ENCODE measurements at places on chromosomes 1 and 21.

GRCh38 chr1:85940656-85941306, 215.8 kb downstream of the COL24A1 start:
- no peaks in the 10 kb centered on the region for H3K27me3 ChIP-seq
- no peak for DNase-seq
- H3K36me3 ChIP-seq = no peaks in the 10 kb centered on the region
- no peak overlapping the region for H3K27ac ChIP-seq
- H3K4me3 ChIP-seq = no peak overlapping the region

DNA sequence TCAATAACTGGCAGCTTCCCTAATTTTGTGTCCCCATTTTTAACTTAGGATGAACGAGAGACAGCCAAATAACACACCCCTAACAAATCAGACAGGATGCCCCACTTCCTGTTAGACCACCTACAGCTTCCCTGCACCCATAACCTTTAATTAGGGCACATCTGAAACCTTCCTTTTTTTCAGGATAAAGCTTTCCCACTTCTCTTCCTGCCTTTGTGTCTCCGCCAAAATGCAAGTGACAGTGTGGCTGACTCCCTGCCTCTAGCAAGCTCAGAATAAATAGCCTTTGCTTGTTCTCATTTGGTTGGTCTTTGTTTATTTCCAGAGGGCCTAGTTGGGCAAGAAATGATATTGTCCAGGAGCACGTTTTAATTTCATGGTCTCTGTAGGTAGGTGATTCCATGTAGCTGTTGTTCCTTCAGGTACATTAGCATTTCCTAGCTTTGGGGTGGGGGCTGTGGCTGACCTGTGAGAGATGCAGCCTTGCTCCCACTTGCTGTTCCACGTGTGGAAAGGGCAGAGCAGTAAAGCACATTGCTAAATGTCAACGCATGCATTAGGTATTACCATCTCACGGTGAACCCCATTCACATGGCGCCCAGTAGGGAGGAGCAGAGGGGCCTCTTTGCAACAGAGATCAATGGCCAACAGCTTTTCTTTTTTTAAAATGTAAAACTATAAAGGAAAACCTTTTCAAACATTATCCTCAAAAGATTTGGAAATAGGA, 154.9 kb downstream of the ST6GALNAC3 start:
- H3K4me3 ChIP-seq = no peak overlapping the region
- DNase-seq = no peak
- no peaks in the 10 kb centered on the region for H3K36me3 ChIP-seq
- no peaks in the 10 kb centered on the region for H3K4me1 ChIP-seq
- H3K27me3 ChIP-seq = no peaks in the 10 kb centered on the region
- H3K27ac ChIP-seq = no peak overlapping the region

DNA sequence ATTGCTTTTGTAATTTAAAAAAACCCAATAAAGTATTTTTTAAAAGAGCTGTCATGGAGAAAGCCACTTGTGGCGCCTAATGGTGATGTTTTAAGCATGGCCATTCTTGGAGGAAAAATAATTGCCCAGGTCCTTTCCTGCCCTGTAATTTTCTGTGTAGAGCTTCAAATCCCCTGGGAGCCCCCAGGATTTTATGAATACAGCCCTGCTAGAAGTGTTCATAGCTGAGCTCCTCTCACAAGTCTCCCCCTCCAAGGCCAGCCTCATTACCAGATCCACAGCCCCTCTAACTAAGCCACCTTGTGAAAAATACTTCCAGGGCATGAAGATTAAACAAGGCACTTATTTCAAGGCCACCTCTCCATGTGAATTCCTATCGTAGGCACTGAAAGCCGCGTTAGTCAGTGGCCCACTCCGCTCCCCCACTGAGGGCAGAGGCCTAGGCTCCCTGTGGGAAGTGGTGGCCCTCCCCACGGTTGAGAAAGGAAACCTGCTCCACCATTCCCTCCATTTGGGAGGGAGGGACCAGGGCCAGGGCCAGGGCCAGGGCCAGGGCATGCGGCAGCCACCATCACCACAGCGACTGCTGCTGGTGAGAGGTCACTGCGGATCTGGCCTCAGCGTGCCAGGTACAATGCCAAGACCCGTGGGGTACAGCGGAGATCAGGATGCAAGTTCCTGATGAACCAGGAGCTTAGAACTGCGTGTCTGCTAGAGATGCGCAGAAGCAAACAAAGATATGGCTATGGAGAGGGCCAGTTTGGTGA, 83.1 kb downstream of the KCNN3 start:
- H3K27ac ChIP-seq = no peak overlapping the region
- H3K27me3 ChIP-seq = no peaks in the 10 kb centered on the region
- no peaks in the 10 kb centered on the region for H3K36me3 ChIP-seq

GRCh38 chr1:203522237-203522636, 28.3 kb downstream of the OPTC start:
- H3K4me3 ChIP-seq = no peak overlapping the region
- H3K27ac ChIP-seq = no peak overlapping the region
- H3K4me1 ChIP-seq = no peaks in the 10 kb centered on the region

DNA sequence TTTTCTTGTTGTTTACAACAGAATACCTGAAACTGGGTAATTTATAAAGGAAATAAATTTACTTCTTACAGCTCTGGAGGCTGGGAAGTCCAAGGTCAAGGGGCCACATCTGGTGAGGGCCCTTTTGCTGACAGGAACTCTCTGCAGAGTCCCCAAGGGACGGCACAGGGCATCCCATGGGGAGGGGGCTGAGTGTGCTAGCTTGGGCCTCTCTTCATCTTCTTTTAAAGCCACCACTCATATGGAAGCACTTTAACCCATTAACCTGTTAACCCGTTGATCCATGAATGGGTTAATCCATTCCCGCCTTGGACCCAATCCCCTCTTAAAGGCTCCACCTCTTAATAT, 76.3 kb downstream of the OBSCN start:
- DNase-seq = no peak

DNA sequence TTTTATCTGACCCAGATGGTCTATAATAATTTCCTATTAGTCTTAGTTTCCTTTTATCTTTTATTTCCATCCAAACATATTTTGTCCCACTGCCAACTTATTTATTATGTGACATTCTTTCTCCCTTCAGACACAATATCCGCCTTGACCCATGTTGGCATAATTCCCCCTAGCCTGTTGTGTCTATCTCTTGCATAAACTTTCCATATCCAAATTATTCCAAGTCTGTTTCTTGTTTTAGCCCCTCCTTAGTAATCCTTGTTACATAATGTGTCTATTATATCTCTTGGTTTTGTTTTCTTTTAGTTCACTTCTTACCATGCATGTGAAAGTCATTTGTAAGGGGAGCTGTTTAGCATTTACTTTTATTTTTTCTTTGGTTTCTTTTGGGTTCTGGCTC, 81.6 kb upstream of the CACHD1 start:
- no peaks in the 10 kb centered on the region for H3K36me3 ChIP-seq
- H3K27ac ChIP-seq = no peak overlapping the region
- H3K27me3 ChIP-seq = no peaks in the 10 kb centered on the region
- H3K4me1 ChIP-seq = no peaks in the 10 kb centered on the region
- no peak overlapping the region for H3K4me3 ChIP-seq
- no peak for DNase-seq

DNA sequence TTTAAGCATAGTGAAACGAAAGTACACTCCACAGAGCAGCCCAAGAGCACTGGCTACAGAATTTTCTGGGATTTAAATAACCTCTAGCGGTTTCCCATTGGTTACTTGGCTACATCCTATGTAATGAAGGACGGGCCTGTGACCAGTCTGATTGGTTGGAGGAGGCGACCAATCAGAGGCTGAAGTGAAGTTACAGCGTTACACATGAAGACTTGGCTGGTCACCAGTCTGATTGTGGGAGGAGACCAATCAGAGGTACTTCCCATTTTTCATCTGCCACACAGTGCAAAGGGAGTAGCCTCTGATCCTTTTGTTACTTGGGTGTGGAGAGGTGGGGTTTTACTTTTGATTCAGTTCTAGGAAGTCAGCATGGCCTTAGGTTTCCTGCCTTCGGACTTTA, 142.7 kb upstream of the SERTAD4 start:
- H3K4me3 ChIP-seq = no peak overlapping the region
- no peak for DNase-seq
- H3K27me3 ChIP-seq = no peaks in the 10 kb centered on the region
- no peak overlapping the region for H3K27ac ChIP-seq
- no peaks in the 10 kb centered on the region for H3K4me1 ChIP-seq

GRCh38 chr1:63635681-63636080, 42.5 kb downstream of the PGM1 start:
- DNase-seq = no peak
- H3K36me3 ChIP-seq = peaks cover 40% of the 10 kb centered on the region
- H3K27ac ChIP-seq = no peak overlapping the region

DNA sequence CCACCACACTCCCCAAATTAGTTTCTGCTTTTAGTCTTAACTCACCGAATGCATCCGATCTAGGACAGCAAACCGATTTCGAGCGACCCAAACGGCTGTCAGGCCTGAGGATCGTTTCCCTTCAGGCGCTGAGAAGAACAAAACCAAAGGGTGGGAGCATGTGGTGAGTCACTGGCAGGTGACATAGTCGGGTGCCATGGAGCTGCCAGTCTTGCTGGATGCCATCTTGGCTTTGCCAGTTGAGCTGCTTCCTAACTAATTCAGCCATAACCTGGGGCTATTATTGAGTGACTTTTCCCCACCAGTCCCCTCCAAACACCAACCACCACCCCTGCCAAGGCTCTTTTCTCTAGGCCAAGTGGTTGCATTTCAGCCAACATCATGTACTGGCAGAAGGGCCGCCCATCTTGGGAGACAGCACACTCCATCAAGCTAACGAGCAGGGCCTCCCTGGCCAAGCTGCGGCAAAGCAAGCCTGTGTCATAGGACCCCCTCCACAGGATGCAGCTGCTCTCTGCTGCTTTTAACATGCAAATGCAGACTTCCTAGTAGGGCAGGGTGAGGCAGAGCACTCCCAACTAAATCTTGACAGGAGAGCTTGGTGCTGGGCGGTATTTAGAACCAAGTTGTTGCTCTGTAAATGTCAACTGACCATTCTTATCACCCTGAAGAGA, 22.3 kb upstream of the PEX19 start:
- H3K4me1 ChIP-seq = no peaks in the 10 kb centered on the region
- no peak overlapping the region for H3K27ac ChIP-seq
- no peaks in the 10 kb centered on the region for H3K27me3 ChIP-seq
- peaks cover 84% of the 10 kb centered on the region for H3K36me3 ChIP-seq

DNA sequence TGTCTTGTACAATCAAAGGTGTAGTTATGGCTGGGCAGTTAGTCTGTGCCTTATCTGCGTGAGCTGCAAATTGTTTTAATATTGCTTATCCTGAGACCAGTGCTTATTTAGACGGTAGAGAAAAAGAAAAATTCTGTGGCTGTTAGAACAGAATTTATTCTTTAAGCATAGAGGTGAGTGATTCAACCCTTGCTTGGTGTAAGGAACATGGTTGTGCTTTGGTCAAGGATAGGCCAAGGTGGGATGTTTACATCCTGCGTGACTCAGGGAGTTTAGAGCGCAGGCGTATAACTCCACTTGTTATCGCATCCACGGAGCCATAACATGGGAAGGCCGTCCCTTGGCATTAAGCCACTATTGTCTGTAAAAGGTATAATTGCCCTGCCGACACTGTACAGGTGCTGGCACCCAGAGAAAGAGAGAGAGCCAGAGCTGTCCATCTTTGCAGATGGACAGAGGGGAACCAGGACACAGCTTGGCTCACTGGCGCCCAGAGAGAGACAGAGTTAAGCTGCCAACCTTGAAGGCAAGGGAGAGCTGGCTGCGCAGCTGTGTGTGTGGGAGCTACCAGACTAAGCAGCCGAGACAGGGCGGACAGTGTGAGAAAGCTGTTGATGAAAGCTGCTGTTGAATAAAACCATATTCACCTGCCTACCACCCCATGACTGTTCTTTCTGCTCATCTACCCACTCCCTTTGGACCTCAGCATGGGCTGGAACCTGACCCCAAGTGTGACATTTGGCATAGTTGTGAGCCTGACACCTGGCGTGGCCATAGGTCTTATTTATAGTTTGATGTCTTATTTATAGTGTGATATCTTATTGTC, 200.4 kb downstream of the DYRK1A start:
- H3K4me1 ChIP-seq = peaks cover 9% of the 10 kb centered on the region
- DNase-seq = no peak
- no peak overlapping the region for H3K4me3 ChIP-seq

GRCh38 chr1:237890416-237890815, 306 bp downstream of the ZP4 start:
- H3K4me3 ChIP-seq = no peak overlapping the region
- H3K27ac ChIP-seq = no peak overlapping the region
- no peaks in the 10 kb centered on the region for H3K4me1 ChIP-seq
- no peak for DNase-seq
- no peaks in the 10 kb centered on the region for H3K36me3 ChIP-seq
- H3K27me3 ChIP-seq = no peaks in the 10 kb centered on the region

DNA sequence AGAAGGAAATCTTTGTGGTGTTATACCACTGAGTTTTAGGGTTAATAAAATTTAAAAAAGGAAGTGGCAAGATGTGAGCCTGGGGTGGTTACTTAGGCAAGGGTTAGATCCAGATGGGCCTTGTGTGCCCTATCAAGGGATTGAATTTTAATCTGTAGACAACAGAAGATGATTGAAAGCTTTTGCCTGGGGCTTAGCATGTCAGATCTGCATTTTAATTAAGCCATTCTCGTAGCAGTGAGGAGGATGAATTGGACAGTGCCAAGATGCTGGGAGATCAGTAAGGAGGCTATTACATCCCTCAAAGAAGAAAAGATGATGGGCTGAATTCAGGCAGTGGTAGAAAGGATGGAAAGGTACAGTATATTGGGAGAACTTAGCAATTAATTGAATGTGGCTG, 42.3 kb downstream of the HMGB4 start:
- DNase-seq = no peak
- H3K4me1 ChIP-seq = no peaks in the 10 kb centered on the region
- H3K36me3 ChIP-seq = no peaks in the 10 kb centered on the region
- no peaks in the 10 kb centered on the region for H3K27me3 ChIP-seq

- no peak within 1 kb of the TSS for H3K27ac ChIP-seq
- H3K36me3 ChIP-seq = no peaks in the 10 kb centered on the region
- no peak within 1 kb of the TSS for H3K4me3 ChIP-seq
- no peak for DNase-seq
- no peaks in the 10 kb centered on the region for H3K27me3 ChIP-seq
- H3K4me1 ChIP-seq = no peaks in the 10 kb centered on the region
Measured at GRCh38 chr21:44681861-44682579, at the start of gene KRTAP12-1. Gene KRTAP12-1 (minus strand): TSS chr21:44682163. CDS start chr21:44682123, 40 bp downstream.

DNA sequence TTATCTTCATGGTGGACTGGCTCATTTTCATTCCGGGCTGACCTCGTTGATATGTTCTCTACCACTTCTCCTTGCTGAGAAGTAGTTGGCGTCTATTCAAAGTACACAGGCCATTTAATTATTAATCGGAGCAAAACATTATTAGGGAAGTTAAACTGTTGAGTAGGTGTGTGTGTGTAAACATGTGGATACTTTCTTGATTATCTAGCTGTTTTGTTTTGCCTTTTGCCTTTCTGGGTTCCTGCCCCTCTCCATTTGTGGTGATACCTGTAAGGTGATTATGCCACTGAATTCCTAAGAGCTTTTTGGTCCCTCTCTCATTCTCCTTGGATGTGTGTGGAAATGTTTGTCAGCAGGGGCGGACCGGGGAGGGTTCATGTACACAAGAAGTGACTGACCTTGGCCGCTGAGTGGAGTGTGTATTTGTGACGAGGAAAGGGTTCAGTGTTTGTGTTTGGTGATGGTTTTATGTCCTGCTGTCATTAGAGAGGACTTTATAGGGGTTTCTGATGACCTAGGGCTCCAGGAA, 56.6 kb upstream of the PPP2R5A start:
- H3K27me3 ChIP-seq = no peaks in the 10 kb centered on the region
- H3K4me1 ChIP-seq = peaks cover 6% of the 10 kb centered on the region
- H3K27ac ChIP-seq = no peak overlapping the region
- no peak for DNase-seq

Measured in effector memory CD4-positive, alpha-beta T cell (primary cell).